ENCODE measurements at places on chromosomes 6 and 20.

GRCh38 chr6:91781946-91782345 lies 1195.1 kb upstream of the MAP3K7 start:
- no peak for DNase-seq

DNA sequence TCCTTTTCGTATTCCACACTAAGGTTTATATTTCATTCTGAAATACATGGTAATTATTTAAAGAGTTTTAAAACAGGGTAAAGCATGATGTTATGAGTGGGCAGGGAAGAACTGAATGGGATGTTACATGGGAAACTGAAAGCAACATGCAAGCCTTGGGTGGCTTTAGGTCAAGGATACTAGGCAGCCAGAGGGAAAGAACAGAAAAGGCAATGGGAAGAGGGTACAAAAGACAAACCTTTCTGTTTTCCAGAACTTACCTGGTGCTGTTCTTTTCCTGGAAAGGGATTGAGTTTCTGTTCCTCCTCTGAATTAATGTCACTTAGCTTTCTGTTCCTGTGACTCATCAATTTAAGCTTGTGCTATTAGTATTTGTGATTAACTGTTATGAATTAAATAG lies 71.2 kb upstream of the SMIM8 start:
- no peak for DNase-seq

DNA sequence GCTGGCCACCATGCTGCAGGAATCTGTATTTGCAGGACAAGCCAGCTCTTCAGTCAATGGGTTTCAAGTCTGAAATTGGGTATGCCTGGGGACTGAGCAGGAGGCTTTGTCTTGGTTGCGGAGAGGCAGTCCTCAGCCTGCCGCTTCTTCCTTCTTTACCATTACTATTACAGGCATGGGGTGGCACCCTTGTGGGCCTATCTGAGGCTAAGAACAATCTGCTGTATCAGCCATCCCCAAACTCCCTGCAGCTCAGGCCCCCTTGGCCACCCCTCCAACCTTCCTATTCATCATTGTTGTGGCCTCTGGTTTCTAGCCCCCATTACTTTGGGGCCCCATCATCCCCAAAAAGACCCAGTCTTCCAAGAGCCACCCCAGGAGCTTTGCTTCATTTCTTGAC lies 289.2 kb upstream of the FOXQ1 start:
- no peak for DNase-seq

- DNase-seq = no peak
Measured at GRCh38 chr6:90251295-90251992, 45.2 kb downstream of the BACH2 start.

GRCh38 chr20:845941-846893 lies 12.7 kb downstream of the FAM110A start:
- DNase-seq = no peak

DNA sequence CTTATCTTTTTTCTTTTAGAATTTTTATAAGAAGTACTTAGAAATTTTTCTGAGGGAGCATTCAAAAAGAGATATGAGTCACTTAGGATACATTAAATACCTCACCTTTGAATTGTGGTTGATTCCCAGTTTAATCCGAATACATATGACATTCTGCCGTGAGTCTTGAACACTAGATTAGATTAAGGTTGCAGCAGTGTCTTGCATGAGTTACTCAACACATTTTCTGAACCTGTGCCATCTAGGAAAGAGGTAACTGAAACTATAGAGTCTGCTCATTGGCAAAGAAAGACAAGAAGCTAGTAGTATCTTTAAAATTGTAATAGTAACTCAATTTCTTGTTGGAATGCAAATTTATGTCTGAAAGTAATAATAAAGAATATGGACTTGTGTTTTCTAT lies 14.9 kb downstream of the PEX3 start:
- no peak for DNase-seq
